Activated naive CD4-positive, alpha-beta T cell (primary cell): ENCODE measurements at places on chromosomes 3 and 15.

- no peak for DNase-seq
Observed at GRCh38 chr15:44706946-44707636, 4.0 kb downstream of the PATL2 start.

- no peak for DNase-seq
Observed at GRCh38 chr3:172258624-172259023, 189.6 kb downstream of the GHSR start.

- no peak for DNase-seq
Observed at GRCh38 chr3:105758451-105758850, 110.4 kb downstream of the CBLB start.

DNA sequence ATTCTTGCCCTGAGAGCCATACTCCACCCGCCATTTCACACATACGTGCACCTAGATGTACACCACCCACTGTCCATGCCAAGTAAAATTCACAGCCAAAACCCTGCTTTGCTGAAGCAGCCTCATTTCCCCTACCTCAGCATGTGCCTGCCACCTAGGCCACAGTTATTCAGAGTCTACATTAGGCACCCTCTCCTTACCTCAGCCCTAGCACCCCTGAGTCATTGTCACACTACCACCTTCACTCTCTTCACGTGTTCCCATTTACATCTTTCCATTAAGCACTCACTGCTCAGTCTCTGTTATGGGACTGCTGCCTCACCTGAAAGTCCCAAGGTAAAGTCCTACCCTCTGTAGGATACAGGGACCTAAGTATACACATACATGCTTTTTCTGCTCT, 70.0 kb downstream of the SETD5 start:
- no peak for DNase-seq

DNA sequence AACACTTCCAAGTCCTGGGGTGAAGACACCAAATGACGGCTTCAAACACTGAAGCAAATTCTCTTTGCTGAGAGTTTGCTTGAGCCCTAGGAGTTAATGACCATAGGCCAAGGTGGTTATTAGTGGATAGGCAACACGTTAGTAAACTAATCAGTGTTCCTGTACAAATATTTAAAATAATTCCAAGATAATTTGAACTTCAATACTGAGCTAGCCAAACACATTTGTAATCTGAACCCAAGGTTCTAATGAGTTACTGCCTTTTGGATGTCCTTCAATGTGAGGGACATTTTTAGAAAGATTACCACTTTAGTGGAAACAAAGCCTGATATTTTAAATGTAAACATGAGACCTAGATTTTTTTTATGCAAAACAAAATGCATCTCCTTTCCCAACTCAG, 94.6 kb downstream of the THRB start:
- no peak for DNase-seq

DNA sequence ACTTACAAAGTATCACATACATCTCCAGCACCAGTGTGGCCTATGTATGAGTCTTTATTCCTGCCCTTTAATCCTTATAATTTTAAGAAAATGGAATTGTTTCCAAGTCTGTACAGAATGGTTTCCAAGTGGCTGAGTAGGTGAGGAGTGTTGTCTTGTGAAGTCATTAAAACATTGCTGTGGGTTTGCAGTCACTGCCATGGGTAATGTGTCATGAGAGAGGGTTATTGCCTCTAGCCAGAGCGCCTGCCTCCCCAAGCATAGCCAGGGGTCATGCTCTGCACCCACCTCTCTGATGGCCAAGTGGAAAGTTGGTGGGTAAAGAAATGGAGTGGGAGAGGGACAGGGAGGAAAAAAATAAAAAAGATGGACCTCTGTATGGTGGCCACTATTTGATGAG, 25.3 kb downstream of the TRAK1 start:
- DNase-seq, result no peak

- DNase-seq, result no peak
Observed at GRCh38 chr15:70765504-70766281, 2.3 kb upstream of the UACA start.

DNA sequence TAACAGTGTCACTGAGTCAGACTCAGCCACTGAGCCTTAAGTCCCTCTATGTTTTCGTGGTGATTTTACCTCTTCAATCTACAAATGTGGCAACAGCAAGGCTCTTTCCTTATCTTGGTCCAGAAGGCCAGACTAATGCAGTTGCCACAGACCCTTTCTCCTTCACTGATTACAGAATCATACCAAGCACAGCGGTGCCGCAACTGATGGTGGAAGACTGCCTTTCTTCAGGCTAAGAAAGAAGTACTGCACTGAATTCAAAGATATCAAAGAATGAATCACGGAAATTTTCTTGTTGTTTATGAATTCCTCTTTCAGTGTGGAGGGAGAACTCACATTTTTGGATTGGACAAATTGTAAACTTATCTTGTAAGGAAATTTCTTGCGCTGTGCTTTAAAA, 18.6 kb downstream of the DCP1A start:
- DNase-seq, result no peak

DNA sequence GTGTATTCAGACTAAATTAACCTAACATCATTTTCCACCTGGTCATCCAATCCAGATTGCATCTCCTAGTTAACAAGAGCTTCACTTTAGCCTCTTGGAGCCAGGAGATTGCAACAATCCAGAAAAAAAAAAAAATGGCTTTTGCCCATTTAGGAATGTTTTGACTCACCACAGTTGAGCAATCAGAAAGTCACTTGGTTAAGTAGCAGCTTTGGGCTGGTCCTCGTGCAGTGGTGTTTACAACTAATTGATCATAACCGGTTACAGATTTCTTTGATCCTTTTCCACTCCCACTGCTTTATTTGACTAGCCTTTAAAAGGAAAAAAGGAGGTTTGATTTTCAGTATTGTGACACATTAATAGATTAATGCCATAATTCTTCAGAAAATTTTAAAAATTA, 688.8 kb upstream of the CCDC54 start:
- DNase-seq, result no peak

GRCh38 chr3:190585805-190586630, 72.1 kb downstream of the IL1RAP start:
- no peak for DNase-seq

DNA sequence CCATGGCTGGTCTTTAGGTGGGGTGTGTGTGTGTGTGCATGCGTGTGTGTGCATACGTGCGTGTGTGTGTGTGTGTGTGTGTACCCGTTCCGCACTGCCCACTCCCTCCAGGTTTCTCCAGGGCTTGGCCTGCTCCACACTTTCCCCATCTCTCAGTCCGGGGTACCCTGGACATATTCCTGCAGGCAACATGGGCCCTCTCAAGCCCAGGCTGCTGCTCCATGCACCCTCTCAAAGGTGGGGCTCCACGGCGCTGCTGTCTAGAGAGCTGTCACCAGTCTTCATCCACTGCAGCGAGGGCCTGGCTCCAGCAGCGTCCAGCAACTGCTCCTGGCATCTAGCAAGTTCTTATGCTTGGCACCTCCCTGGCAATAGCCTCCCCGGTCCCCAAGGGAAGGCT, 86.1 kb downstream of the ATP10A start:
- no peak for DNase-seq

- no peak for DNase-seq
Observed at GRCh38 chr15:42730135-42730534, 6.8 kb downstream of the CDAN1 start.

DNA sequence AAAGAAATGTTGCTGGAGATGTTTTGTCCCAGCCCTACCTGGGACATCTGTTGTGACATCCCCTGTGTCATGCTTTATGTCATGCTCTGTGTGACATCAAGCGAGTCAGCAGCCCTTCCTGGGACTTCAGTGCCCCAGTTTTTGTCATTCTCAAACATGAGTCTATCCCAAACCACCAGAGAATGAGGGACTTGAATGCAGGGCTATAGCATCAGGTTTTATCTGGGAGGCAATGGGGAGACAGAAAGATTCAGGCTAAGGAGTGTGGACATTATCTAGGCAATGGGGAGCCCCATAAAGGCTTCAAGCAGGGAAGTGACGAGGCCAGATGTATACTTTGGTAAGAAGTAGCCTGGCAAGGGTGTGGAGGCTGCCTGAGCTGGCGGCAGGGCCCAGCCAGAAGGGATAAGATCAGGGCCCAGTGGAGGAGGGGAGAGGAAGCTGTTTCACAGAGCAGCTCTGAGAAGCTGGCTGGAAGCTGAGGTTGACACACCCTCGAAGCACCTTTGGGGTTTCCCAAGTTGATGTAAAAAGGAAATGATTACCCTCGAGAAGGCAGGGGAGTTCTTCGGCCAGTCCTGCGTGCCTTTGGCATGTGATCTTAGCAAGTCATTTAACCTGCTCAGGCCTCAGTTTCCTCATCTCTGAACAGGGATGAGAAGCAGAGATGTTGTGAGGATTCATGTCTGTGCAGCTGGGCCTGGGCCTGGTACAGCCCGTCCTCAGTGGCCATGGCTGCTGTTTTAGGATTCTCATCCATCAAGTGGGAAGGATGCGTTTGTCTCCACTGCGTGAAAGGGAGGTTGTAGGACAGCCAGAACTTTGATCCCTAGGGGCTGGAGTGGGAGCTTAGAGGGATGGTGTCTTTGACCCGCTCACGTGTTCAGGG, 34.3 kb downstream of the IRAK2 start:
- peak; percentile 40 for DNase-seq

DNA sequence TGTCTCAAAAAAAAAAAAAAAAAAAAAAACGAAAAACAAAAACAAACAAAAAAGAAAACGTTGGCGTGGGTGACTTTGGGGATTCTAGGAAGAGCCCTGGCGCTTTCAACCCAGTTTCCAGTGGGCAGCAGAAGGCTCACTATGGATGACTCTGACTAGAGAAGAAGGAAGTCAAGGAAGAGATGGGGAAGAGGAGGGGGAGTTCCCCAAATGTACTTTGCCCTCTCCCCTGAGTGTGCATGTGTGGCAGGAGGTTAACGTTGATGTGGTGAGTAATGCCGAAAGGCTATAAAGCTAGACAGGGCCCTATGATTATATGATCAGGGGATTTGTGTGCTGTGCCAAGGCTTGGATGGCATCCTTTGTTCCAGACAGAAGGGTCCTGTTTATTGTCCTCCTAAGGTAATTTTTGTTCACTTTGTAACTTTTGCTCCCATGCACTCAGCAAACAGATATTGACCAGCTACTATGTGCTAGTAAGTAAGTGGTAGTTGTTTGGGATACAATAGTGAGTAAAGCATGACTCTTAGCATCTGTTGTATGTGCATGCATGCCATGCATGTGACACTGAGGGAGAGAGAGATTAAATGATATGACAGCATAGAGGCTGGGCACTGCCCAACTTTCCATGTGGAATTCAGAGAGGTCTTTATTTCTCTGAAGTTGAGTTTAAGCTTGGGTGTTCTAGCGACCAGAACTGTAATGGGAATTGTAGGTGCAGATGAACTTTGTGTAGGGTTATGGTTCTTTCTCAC, 750 bp upstream of the HHLA2 start:
- no peak for DNase-seq

- DNase-seq, result no peak
Observed at GRCh38 chr15:59689626-59690236, 611 bp upstream of the BNIP2 start.

GRCh38 chr3:4011166-4011565, 211.9 kb downstream of the LRRN1 start:
- DNase-seq, result no peak
